ENCODE measurements at places on chromosomes 16 and 17.

DNA sequence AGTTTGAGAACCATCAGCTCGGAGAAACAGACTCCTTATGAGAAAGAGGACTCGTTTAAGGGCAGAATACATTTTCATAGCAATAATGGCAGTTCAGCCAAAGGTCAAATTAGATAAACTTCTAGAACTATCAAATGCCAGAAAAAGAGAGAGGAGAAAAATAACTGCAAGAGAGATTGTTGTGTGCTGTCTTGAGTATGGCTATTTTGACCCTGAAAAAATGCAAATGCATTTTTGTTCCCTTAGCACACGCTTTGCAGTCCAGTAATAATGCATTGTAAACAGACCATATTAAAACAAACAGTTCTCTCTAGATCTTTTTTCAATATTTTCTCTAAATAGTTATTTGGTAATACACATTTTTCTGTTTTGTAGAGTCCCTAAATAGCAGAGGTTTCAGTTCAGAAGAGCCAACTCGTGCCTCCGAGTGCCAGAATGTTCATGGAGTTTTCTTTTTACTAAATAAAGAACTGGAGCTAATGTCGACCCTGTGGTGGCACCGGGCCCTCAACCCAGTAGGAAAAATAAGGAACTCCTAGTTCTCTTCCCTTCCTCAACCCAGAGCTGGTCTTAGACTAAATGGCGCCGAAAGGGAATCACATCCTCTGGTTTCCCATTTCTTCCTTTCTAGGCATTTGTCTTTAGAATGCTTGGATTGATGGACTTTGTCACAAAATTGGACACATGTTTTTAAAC is 298.0 kb downstream of the MAP2K4 start:
- no peak for DNase-seq

- no peak for DNase-seq
Observed at GRCh38 chr16:82033683-82034300, 1.3 kb upstream of the HSD17B2 start.

- peak; percentile 88 for DNase-seq
Observed at GRCh38 chr16:81401035-81401950, 43.3 kb upstream of the CMIP start.

- DNase-seq: no peak
Observed at GRCh38 chr17:66960613-66961012, 3.9 kb upstream of the CACNG4 start.

DNA sequence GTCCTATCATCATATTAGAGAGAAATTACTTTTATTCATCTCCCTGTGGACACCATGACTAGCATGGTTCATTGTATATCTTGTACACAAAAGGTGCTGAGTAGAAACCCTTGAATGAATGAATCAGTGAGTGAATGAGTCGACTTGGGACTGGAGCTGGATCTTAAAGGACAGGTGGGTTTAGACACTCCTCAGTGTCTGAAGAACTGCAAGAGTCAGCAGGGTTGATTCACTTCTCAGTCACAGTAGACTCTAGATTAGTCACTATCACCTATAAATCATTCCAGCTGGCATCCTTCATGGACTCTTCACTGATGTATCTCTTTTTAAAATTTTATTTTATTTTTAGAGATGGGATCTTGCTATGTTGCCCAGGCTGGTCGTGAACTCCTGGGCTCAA is 30.1 kb upstream of the PMFBP1 start:
- DNase-seq: no peak

Data from H54 (cell line).